ENCODE measurements at places on chromosomes 4 and X.

- DNase-seq, result no peak
These were observed 53.8 kb upstream of the ABCG2 start for GRCh38 chr4:88212253-88212561.

GRCh38 chrX:134653835-134654234, 4.4 kb downstream of the PLAC1 start:
- DNase-seq, result no peak

DNA sequence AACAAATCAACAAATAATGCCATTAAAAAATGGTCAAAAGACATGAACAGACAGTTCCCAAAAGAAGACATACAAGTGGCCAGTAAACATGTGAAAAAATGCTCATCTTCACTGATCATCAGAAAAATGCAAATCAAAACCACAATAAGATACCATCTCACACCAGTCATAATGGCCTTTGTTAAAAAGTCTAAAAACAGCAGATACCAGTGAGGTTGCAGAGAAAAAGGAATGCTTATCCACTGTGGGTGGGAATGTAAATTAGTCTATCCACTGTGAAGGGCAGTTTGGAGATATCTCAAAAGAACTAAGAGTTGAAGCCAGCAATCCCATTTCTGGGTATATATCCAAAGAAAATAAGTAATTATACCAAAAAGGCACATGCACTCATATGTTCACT, 668.1 kb upstream of the CPEB2 start:
- no peak for DNase-seq

- no peak for DNase-seq
These were observed 41.8 kb downstream of the RPS6KA3 start for GRCh38 chrX:20224814-20225487.

- DNase-seq, result no peak
These were observed 129.7 kb downstream of the PPA2 start for GRCh38 chr4:105344141-105344540.

GRCh38 chrX:98409867-98410266, 1526.2 kb downstream of the RPA4 start:
- DNase-seq, result no peak

GRCh38 chrX:53047228-53047627, 1.4 kb upstream of the GPR173 start:
- DNase-seq, result no peak

DNA sequence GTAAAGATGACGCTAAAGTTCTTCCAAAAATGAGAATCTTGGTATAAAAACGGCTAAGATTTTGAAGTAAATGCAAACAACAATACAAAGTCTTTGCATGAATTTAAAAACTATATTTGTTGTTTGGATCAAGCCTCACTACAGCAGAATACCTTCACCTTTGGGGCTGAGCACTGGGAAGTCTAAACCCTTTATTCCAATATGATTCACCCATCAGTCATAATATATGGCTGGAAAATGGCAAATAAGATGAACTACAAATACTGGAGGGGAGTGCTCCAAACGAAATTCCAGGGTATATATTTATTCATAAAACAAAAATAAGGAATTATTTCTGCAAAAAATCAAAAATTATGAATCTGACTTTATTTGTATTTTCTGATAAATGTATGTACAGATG, 138.4 kb downstream of the SCFD2 start:
- DNase-seq, result no peak

- no peak for DNase-seq
These were observed 353.5 kb upstream of the CXorf51B start for GRCh38 chrX:146456058-146456457.

DNA sequence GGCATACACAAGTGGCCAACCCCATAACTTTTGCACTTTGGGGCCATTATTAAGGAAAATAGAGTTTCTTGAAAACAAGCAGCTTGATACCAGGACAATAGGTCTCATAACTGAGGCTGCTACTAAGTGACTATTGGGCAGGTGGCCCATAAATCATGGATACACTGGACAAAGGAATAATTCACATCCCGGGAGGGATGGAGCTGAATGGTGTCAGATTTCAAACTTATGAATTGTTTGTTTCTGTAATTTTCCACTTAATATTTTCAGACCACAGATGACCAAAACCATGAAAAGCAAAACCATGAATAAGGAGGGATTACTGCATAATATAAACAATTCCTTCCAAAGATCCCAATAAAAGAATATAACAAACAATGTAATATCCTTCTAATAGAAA, 114.4 kb downstream of the WDFY3 start:
- DNase-seq, result no peak

GRCh38 chr4:85555206-85555605, 80.3 kb downstream of the ARHGAP24 start:
- DNase-seq, result no peak

DNA sequence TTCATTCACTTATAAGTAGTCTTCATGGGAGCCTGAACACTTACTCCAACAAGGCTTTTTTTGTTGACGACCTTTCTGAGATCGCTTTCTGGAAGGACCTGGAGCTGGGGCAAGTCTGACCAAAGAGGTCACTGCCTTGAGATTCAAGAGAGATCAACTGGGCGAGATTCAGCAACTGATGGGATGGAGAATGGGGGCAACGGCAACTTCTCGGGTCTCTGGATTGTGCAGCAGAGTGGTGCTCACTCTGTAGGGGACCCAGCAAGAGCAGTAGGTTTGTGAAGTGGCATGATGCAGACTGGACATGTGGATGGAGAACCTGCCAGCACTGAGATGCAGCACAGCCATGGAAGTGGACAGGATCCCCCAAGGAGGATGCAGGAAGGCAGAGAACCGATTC, 288.1 kb downstream of the EVC2 start:
- no peak for DNase-seq

DNA sequence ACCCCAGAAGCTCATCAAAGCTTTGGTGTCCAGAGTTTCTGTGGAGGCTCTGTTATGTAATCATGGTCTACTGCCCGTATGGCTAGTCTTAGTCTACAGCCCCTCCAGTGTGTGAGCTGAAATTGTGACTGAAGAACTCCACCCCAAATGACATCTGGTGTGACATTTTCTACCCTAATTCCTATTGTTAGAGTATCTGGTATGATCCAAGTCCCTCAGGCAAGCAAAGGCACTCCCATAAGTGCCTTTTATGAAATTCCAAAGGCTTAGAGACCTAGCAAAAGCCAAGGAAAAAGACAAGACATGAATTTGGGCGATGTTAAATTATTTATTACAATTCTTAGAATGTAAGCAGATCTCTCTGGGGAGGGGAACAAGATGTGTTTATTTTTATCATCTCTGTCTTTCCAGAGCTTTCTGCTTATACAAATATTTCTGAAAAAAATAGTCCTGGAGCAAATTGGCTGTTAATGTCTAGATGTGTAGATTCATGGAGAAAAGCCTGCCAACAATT, 417.4 kb downstream of the CCSER1 start:
- no peak for DNase-seq

DNA sequence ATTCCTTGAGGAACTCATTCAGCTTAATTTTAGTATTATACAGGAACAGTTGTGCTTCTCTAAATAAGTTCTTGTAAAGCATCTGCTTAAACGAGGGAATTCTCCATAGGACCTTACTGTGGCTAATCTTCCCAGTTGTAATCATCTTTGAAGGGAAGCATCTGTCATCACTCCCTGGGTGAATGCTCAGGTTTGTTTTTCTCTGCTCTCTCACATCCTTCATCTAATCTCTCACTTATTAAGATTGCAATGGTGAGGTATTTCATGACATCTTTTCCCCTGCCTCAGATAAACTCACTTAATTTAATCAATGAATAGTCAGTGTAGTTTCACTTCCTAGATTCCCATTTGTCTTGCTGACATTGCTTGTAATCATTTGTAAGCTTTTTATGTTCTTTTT, 121.8 kb upstream of the ADAMTS3 start:
- no peak for DNase-seq

DNA sequence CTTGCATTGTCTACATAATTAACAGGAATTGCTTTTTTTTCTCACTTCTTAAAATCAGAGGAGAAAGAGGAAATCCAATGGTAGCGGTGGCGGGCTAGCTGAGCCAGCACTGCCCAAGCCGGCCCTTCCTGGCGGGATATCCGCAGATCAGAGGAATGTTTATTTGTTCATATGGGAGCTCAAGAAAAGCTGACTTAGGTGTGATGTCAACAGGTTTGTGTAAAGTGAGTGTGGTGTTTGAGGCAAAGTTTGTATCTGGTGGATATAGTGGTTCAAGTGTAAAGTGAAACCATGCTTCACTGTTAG, 466 bp upstream of the SLC39A8 start:
- DNase-seq, result no peak

GRCh38 chr4:54678826-54679225, 21.1 kb downstream of the KIT start:
- no peak for DNase-seq

DNA sequence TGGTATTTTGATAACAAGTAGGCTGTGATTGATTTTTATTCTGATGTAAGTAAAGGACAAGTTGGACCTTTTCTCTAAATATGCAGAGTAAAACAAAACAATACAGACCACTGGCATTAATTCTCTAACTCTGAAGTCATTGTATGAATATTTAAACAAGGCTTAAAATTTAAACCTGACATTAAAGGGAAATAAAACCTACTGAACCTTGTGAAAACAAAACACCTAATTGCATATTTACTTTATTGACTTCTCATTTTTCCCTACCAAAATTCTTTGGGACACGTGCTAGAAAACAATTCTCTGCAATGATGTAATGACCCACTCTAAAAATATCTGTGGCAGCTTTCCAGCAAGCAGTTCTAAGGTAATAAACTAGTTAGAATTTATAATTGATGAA, 369.7 kb upstream of the TRAM1L1 start:
- no peak for DNase-seq

DNA sequence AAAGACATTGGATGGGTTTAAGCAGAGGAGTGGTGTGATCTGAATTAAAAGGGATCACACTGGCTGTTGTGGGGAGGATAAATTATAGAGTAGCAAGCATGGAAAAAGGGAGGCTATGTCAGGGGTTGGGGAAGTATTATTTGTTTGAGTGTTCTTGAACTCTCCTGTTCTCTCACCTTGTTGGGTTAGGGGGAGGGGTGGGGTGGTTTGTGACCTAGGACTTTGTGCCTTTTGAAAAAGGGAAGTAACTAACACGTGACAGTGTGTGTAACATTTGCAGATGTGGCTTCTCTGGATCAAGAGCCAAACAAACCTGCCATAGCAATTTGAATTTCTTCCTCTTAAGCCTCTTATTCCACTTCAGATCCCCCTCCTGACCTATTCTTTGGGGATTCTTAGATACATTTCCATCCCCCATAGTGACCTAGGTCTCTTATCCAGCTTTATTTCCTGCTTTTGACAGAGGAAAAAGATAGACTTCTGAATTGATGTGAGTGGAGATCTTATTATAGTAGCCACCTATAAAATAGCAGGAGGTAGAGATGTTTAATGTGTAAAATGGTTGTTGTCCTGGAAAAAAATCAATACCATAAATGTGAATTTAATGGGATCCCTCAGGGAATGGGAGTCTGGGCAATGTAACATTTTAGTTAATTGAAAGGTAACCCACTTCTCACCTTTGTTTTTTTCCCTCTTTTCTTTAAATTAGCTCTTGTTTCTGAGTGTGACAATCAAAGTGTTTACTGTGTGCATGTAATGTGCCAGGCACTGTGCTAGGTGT, 120.4 kb downstream of the CT47B1 start:
- DNase-seq, result no peak

DNA sequence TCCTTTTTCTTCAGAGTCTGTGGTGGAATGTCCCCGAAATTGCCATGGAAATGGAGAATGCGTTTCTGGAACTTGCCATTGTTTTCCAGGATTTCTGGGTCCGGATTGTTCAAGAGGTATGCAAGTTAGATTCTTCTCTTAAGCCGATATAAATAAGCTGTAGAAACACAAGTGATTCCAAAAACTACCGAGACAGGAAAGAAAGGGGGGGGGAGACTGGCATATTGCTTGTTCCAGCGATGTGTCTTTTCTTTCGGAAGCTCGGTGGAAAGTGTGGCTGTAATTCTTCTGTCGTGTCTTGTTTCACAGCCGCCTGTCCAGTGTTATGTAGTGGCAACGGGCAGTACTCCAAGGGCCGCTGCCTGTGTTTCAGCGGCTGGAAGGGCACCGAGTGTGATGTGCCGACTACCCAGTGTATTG, 236.9 kb downstream of the DCTD start:
- no peak for DNase-seq

DNA sequence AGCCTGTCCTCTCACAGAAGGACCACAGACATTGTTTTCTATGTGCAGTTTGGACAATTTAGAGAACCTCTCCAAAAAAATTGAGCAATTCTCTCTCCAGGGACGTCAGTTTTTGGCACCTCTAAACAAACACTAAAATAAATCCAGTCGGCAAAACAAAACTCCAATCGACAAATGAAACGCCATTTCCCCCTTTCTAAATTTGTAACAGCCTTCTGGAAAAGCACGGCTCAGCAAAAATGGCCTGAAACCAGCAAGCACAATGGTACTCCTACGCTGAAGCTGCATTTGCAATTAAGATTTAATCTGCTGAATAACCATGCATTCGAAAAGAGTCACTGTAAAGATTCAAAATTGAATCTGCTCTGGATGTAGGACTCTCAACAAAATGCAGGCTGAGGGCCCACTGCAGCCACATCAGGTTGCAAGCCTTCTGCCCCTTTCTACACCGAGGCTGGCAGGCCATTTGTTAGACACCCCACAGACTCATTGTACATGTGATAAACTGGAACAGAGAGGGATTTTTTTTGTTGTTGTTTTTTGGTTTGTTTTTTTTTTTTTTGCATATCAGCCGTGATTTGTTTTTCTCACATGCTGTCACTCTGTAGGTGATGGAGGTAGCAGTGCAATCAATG, 79.9 kb upstream of the MAP3K15 start:
- no peak for DNase-seq

DNA sequence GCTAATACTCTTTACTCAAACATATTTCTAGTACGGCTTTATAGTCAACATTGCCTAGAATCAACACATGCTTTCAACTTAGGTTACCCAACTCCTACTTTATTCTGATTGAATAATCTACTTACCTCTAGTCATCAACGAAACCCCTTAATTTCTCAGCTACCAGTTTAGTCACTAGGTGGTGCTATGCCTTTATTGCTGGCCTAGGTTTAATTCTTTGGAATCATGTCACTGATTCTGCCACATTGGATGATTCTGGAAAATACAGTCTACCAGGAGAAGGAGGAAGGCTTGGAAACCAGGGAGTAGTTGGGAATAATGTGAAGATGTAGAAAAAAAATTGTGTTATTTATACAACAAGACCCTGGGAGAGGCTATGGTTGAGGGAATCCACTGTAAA, 167.7 kb downstream of the DCAF12L2 start:
- no peak for DNase-seq

GRCh38 chrX:129768186-129768585, 11.6 kb upstream of the SASH3 start:
- DNase-seq, result no peak

DNA sequence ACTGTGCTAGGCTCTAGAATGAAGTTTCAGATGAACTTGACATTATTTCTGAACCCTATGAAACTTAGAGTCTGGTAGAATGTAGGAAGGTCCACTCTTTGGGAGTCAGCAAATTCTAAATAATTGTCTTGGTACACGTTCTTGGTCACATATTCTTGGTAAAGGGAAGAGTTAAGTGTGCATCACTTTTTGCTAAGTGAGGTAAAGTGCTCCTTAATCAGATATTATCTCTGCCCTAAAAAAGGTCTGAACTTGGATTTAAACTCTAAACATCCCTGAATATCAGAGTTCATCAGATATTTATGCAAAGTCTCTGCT, 7.2 kb downstream of the OCIAD2 start:
- DNase-seq, result no peak

Measured in T-helper 2 cell treated with Interferon-gamma antibody and Interleukin-4, amounts not matched to agents 5 μg/mL and 100 μg/mL, for 36 hours (primary cell).